Eye (tissue), 1 donor: ENCODE measurements at places on chromosomes 13 and 19.

DNA sequence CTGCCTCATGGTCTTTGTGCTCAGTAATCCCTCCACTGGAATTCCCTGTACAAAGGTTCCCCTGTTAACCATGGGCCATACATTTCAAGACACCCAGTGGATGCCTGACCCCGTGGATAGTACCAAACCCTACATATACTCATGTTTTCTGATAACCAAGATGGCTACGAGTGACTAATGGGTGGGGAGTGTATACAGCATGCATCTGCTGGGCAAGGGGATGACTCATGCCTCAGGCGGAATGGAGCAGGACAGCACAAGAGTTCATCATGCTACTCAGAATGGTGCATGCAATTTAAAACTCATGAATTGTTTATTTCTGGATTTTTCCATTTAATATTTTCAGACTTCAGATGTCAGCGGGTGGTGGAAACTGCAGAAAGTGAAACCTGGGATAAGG is 13.3 kb upstream of the FGF9 start:
- DNase-seq: no peak

DNA sequence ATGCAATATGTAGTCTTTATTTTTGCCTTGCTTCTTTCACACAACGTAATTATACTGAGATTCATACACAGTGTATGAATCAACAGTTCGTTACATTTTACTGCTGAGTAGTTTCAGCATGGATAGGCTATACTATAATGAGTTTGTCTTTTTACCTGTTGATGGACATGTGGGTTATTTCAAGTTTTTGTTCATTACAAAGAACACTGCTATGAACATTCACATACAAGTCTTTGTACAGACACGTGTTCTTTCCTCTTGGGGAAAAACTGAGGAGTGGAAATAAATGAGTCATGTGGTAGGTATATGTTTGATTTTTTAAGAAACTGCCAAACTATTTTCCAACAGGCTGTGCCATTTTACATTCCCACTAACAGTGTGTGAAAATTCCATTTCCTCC is 35.1 kb downstream of the ENOX1 start:
- no peak for DNase-seq

DNA sequence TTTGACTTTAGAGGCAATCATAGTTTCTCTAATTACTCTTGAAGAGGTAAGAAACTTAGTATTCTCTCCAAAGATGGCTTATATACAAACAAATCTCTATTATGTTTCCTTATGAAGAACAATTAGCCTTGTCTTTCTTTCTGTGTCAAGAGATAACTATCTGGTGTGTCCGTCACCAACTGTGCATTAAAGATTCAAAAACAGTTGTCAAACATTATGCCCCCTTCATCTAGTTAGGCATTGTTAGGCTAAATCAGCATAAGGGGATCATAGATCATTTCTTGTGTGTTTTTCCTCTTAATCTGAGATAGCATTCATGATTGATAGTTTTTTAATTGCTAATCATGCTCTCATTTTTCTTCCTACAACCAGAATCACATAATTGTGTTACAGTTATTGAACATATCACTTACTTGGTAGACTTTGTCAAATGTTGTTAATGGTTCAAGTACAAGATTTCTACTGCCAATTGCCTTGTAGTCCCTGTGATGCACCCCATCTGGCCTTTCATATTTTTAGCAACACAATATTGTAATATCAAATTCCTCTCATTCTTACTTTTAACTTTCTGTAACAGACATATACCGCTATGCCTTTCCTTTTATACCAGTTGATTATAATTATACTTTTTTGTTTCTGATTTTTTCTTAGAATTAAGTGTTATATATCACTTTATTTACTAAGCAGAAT is 612.7 kb downstream of the SLITRK6 start:
- no peak for DNase-seq

DNA sequence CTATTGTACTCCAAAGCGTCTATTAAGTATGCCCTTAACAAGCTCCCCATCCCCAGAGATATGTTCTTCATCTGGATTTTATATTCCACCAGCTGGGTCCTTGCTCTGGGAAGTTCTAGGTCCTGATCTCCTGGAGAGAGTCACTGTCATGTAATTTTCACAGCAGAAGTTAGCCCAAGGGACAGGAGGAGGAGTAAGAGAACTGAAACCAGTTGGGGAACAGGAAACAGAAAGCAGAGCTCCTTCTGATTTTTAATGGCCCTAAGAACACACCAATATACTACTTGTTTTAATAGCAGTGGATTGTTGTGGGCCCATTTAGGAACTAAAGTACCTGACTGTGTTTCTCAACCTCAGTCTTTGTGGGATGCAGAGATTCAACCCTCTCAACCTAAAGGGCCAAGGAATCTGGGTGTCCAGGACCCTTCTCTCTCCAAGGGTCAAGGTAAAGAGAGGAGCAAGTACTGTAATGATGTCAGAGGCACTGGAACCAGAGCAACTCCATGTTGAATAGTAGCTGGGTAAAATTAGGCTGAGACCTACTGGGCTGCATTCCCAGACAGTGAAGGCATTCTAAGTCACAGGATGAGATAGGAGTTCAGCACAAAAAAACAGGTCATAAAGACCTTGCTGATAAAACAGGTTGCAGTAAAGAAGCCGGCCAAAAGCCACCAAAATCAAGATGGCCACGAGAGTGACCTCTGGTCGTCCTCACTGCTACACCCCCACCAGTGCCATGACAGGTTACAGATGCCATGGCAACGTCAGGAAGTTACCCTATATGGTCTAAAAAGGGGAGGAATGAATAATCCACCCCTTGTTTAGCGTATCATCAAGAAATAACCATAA is 8.1 kb upstream of the FPR3 start:
- DNase-seq: no peak

DNA sequence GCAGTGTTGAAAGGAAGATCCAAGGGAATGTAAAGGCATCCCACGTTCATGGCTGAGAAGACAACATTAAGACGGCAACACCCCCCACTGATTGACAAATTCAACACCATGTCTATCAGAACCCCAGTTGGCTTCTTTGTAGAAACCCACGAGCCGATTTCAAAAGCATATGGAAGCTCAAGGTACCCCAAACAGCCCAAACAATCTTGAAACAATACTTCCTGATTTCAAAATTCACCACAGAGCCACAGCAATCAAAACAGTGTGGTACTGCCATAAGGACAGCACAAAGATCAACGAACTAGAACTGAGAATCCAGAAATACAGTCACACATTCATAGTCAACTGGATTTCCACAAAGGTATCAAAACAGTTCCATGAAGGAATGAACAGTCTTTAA is 6.2 kb downstream of the MIER2 start:
- no peak for DNase-seq

DNA sequence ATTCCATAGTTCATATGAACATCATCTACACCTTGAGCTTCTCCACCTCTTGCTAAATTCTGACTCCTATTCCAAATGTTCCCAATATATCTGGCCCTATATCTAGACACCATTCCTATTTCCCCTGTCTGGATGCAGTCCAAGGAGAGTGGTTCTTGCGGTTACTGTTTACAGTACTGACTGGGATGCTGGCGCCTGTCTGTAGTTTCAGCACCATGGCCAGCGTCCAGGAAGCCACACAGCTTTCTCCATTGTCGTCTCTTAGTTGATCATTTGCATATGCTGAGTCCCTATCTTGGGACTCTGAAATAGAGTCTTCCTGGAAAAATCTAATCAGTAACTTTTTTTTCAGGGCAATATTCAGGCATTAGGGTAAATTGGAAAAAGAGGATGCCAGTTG is 14.9 kb downstream of the LAIR2 start:
- DNase-seq: peak; percentile 77

- DNase-seq: no peak
Measured at GRCh38 chr13:94173312-94173854, 306.1 kb downstream of the DCT start.

DNA sequence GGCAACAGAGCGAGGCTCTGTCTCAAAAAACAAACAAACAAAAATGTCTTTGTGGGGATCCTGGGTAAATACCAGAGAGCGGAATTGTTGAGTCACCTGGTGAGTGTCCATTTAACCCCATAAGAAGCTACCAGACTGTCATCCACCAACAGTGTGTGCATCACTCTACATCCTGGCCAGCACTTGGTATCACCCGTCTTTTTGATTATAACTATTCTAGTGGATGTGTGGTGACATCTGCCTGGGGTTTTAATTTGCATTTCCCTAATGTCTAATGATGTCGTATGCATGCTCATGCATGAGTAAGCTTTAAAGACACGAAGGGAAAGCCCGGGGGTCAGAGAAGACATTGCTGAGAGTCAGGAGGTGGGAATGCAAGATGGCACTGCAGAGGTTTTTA is 126.7 kb upstream of the MRI1 start:
- DNase-seq: peak; percentile 12

GRCh38 chr13:60369242-60369641 is 27.8 kb upstream of the TDRD3 start:
- no peak for DNase-seq

DNA sequence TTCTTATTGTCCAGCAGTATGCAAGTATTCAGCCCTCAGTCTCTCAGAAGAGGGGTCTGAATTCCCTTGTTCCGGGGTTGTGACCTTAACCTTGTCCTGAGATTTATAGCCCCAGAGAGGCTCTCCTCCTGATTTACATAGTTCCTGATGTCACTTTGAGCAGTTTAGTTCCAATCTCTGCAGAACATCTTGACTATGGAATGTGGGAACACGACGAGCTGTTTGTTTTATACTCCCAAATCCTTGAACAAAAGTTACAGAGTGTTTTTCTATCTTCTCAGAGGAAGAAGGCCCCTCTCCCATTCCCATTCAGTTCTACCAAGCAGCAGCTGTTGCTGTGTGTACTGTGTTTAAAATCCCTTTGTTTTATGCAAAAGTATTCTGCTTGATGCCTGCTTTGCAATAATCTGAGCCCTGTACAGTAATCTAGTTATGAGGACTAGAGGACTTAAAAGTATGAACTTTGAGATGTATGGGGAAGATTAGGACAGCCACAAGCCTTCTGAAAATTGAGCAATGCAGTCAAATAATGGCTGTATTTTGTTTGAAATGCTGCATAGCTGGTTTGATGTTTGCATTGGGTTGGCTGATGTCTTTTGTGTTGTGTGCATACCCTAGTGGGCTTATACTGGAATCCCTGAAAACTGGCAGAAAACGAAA is 74.7 kb downstream of the KL start:
- no peak for DNase-seq

- DNase-seq: peak; percentile 23
Measured at GRCh38 chr13:43205416-43205815, 182.0 kb downstream of the DNAJC15 start.

DNA sequence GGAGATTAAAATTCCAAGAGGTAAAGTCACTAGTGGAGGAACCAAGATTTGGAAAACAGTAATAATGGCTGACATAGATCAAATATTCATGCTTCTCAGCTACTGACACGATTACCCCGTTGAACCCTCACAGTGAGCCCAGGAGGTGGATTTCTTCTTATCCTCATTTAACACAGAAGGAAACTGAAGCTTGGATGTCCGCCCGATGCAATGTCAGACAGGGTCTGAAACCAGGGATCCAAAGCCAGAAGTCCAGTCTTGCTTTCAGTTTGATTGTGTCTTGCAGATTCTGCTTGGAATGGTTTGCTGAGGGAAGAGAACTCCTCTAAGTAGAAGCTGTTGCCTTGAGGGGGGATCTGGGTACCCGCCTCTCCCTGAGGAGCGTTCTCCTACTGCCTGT is 404.7 kb downstream of the KCNRG start:
- DNase-seq: no peak

DNA sequence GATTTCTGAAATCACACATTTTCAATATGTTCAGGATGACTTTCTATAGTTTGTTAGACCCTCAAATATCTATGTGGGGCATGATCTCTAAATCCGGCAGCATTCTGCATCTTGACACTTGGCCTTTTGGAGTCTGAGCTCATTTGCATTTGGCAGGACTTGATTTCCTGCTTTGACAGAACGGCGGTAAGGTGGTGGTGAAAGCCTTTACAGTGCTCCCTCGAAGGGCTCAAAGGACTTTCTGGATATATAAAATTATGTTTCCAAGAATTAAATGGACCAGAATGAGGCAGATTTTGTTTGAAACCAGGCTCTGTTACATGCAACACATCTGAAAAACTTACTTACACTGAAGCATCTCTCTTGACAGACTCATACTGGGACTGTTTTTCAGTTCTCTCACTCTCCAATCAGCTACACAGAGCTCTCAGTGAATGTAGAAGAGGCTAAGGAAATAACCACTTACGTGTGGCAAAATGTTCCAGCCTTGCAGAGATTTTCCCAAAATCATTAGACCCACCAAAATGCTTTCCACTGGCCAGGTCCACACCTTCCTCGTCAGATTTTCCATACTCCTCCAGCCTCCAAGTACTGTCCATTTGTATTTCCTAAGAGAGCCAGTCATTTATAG is 207.2 kb downstream of the SPRY2 start:
- DNase-seq: peak; percentile 23

GRCh38 chr19:18529782-18530181 is 7.9 kb upstream of the ELL start:
- no peak for DNase-seq

DNA sequence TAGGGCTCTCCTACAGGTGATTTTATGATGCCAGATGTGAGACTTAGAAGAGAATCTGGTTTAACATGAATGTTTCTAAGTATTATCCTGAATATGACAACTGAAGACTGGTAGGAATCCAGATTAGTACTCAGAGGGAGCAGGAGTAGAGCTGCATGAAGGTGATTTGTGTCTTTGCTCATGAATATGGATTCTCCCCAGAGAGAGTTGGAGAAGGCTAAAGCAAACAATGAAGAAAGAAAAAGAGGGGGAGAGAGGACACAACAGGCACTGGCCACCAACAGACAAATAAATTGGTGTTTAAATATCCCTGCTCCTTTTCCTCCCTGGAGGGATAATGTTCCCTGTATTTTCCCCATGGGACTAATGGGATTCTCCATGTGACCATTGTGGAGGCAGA is 427.0 kb upstream of the KLF12 start:
- DNase-seq: no peak
